KG1 (cell line): ENCODE measurements at places on chromosomes 3 and 15.

- DNase-seq: no peak
Observed at GRCh38 chr3:134941820-134942219, 146.8 kb downstream of the EPHB1 start.

- DNase-seq: no peak
Observed at GRCh38 chr3:163538387-163538786, 1539.9 kb downstream of the SI start.

- DNase-seq: no peak
Observed at GRCh38 chr3:21592828-21593227, 158.2 kb downstream of the ZNF385D start.

DNA sequence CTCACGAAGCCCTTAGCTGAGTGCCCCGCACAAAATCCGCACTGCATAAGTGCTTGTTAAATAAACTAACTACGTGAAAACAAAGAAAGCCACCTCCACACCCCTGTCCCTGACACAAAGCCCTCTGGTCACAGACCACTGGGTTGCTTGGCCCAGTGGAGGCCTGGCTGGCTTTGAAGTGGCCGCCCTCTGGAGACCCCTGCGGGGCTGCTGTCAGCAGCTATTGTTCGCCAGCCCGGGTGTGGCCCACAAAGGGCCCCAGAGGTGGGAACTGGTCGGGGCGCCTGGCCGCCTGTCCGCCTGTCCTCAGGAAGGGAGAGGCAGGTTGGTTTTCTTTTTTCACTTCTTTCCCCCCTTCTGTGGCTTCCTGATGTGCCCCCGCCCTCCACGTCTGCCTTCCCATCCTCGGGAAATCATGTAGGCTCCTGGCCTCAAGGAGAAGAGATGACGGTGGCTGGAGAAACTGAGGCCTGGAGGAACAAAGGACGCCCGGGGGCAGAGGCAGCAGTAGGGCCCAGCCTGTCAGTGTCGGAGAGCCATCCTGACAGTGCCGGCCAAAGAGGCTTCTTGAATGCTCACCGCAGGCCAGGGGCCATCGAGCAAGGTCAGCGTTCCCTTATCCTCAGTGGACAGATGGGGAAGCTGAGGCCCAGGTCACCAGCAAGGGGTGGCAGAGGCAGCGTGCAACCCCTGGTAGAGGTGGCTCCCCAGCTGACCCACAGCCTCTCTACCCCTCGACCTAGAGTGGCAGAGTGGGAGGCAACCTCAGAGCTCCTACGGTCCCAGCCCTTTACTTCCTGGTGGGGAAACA, 61.1 kb downstream of the SLC6A6 start:
- no peak for DNase-seq

GRCh38 chr3:125313060-125313635, 62.0 kb downstream of the ZNF148 start:
- DNase-seq: no peak

- no peak for DNase-seq
Observed at GRCh38 chr3:177994976-177995375, 541.3 kb upstream of the KCNMB2 start.

DNA sequence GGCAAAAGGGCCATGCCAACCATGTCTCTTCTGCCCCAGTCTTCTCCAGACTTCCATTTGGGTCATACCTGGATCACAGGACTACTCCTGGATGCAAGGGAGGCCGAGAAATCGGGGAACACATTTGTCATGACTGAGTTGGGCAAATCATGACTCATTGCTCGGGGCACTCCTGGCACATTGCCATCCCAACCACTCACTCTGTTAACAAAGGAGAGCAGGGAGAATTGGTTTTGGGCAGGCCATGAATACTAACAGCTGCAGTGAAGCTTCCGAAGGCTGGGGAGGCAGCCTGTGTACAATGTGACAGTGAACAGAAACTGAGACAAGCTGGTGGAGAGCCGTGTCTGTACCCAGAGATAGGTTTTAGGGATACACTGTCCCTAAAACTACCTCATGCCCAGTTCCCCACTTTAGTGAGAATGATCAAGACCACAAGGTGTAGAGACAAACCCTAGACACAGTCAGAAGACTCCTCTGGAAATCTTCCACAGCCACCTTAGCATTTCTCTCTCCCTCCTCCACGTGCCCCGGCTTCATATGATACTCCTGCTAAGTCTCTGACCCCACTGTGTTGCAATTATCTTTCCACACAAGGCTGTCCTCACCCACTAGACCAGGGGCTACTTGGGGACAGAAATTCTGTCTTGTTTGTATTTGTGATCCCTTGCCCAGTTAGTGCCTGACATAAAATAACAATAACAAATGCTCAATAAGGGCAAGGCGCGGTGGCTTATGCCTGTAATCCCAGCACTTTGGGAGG, 10.5 kb upstream of the BUB1B start:
- DNase-seq: no peak

- DNase-seq: no peak
Observed at GRCh38 chr3:187914231-187914630, 169.0 kb upstream of the BCL6 start.

GRCh38 chr3:123130079-123130750, 63.4 kb downstream of the PDIA5 start:
- no peak for DNase-seq

GRCh38 chr3:106035619-106036018, 166.8 kb upstream of the CBLB start:
- DNase-seq: no peak

DNA sequence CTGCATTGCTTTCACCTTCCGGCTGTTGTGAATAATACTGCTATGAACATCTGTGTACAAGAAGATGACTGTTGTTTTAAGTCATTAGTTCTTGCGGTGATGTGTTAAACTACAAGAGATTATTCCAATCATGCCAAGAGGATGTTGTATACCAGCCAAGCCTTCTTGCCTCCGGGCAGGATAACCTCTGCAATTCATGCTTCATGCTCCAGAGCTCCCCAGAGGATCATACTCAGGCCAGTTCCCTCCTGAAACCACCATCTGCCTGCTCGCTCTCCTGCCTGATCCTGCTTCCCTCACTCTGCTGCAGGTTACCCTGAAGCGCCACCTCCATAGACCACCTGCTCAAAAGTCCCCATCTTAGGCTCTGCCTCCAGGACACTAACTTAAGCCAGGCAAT, 187.1 kb upstream of the PROK2 start:
- DNase-seq: no peak

DNA sequence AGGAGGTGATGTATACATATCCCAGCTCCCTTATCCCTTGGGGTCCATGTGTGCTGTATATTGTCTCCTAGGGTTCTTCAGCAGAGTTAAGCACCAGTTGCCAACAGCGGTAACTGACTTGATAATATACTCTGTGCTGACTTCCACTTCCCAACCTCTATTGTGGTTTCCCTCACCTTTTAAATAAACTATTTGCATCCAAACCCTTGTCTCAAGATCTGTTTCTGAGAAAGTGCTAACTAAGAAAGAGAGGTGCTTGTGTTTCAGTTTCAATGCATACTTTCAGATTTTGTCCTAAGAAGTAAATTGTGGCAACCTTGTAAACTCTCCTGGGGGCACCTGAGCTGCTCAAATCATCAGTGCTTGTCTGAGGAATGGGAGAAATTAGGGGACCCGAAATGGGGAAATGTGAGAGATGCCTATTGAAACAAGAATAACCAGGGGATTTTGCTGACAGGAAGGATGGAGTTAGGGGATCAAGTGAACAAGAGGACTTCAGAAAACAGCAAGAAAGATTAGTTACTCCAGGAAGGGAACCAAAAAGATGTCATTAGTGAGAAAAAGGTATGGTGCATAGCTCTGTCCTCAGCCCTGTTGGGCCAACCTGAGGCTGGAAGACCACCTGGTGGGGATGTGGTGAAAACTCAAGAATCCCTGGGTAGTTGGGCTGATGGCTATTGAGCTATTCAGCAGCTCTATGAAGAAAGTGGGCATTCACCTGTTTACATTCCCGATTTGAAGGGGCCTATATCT, 50.9 kb upstream of the MRPL3 start:
- DNase-seq: no peak

GRCh38 chr3:186526256-186526606, 17.9 kb downstream of the CRYGS start:
- no peak for DNase-seq

GRCh38 chr15:75229191-75230015, 27.7 kb downstream of the C15orf39 start:
- no peak for DNase-seq

GRCh38 chr15:34233614-34234013, 8.8 kb downstream of the EMC4 start:
- DNase-seq: no peak

DNA sequence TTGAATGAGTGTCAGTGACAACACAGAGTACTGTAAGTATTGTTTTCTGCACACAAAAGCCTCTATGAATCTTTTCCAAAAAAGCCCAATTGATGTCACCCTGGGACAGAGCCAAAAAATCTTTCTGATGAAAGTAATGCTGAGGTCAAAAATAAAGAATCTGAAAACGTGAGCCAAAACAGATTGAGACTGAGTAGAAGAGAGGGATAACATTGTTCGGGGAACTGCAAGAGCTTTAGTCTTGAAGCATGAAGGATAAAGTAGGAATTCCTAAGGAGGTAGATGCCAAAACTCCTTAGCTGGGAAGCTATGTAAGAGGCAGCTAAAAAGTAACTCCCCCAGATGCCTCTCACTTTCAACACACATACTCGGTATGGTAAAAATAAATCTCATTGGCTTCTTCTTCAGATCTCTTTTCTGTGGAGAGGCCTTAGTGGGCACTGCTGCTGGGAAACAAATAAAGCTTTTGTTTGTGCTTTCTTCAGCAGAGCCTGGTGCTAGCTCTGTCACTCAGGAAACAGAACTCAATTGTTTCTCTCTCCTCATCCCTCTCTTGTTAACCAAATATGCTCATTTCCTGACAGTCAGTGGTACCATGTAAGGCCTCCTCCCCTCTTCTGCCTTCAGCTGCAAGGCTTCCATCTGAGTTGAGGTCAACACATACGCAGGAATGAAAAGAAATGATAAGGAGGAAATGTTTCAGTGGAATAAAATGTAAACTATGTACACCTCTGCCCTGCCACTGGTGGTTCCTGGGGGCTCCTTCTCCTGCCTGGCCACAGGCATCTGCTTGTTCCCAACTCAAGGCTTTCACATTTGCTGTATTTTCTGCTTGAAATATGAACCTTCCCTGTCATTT, 58.1 kb downstream of the CD200 start:
- peak; percentile 59 for DNase-seq

- DNase-seq: no peak
Observed at GRCh38 chr15:90930861-90931574, 1.3 kb downstream of the HDDC3 start.

DNA sequence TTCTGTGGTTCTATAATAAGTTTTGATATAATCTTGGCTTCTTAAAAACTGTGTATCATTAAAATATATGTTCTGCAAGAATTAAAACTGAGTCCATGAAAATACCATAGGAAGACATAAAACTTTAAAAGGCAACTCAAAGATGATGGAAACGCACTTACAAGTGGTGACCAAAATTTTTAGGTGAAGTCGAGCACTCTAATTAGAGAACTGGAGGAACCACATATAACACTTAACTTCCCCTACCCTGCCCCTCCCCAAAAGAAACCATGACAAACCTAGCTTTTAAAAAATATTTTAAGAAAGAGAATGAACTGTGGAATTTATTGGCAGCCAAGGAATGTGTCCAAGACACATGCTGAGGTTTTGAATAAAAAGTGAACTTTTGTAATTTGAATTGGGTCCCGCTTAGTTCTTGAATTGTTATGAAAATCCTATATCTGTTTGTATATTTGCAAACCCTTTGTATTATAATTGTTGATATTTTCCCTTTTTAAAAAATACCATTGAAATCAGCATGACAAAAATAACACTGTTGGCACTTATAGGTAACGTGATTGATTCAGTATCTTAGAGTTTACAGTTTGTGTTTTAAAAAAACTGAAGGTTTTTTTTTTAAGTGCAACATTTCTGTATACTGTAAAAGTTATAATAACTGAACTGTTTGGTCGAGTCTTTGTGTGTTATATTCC, 7.7 kb downstream of the NR2F2 start:
- no peak for DNase-seq

- DNase-seq: no peak
Observed at GRCh38 chr3:45691842-45692241, 2.6 kb downstream of the SACM1L start.

DNA sequence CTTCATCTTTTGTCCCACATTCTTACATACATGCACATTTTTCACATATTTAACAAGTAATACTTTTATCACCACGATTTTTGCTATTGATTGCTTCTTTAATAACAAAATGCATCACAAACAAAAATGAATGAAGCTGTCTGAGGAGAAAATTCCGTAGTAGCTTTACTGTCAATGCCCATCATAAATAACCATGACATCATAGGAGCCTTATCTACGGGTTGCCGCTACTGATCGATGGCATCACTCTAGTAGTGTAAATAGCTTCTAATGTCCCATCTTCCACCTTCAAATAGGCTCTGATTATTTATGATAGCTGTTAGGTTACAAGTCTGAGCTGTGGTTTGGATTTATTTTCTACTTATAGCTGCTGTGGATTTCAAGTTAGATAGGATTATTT, 323.4 kb downstream of the MECOM start:
- DNase-seq: no peak

- DNase-seq: peak; percentile 79
Observed at GRCh38 chr15:63191895-63192618, 2.7 kb downstream of the RAB8B start.

- DNase-seq: no peak
Observed at GRCh38 chr3:49609314-49609713, 55.0 kb downstream of the BSN start.

- DNase-seq: no peak
Observed at GRCh38 chr3:173660645-173661299, 263.2 kb downstream of the NLGN1 start.

- no peak for DNase-seq
Observed at GRCh38 chr3:133443649-133444422, 44.0 kb downstream of the BFSP2 start.

DNA sequence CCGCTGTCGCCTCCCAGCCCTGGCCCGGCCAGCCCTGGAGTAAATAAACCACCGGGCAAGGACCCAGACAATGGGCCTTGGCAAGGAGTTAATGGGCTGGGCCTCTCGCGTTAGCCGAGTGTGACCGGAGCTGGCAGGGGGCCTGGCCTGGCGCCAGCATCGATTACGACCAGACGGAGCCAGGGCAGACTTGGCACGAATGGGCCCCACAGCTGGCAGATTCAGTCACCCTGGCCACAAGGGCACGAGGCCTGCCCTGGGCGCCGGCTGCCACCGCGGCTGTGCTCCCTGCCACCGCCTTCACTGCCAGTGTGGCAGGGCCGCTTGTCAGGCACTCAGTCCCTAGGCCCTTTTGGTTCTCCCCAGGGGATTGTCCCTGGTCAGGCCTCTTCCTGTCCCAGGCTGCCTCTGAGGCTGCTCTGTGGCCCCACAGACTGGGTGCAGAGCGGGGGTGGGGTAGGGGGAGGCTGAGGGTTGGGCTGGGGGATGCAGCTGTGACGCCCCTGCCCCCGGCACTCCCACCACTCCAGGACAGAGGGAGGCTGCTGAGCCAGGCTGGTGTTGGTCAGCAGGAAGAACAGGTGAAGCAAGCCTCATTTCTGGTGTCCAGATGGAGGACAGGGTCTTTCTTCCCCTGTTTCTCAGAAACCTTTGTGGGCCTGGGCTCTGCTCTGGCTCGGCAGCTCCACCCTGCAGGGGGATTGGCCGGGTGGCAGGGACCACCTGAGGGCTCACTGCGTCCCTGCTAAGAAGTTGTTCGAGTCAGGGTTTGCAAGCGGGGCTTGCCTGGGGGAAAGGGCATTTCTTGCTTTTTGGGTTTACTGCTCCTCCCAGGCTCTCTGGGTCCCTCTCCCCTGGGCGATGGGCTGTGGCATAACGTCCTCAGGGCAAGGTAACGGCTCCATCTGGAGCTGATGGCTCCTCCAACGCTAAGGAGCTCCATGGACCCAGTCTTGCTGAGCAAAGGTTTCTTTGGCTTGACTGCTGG, 30.5 kb upstream of the SRP14 start:
- no peak for DNase-seq

- DNase-seq: no peak
Observed at GRCh38 chr15:88341006-88341405, 84.5 kb upstream of the NTRK3 start.
